ENCODE measurements at places on chromosomes 4 and X.

GRCh38 chr4:71367546-71367945 lies 28.7 kb downstream of the SLC4A4 start:
- DNase-seq = no peak

DNA sequence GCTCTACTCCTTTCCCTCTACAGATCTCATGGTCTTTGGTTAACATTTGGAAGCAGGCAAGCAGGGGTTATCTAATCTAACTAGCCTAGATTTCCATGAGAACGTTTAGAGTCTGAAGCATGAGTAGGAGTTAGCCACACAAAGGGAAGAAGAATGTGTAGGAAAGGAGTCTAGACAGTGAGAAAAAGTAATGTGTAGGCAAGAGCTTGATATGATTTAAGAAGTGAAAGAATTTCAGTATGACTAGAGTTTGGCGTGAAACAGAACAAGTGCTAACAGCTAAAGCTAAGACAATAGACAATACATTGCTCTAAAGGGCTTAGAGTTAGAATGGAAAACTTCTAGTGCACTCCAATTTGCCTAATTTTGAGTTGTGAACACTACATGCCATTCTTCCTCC lies 10.8 kb downstream of the CXCL8 start:
- DNase-seq = no peak

- DNase-seq = no peak
Observed at GRCh38 chrX:136130931-136131833, 16.2 kb upstream of the FHL1 start.

GRCh38 chr4:145732001-145732815 lies 52.3 kb downstream of the C4orf51 start:
- no peak for DNase-seq

GRCh38 chr4:86890790-86891189 lies 1.4 kb downstream of the C4orf36 start:
- no peak for DNase-seq

- DNase-seq = no peak
Observed at GRCh38 chrX:40818236-40818635, 82.9 kb upstream of the MED14 start.

DNA sequence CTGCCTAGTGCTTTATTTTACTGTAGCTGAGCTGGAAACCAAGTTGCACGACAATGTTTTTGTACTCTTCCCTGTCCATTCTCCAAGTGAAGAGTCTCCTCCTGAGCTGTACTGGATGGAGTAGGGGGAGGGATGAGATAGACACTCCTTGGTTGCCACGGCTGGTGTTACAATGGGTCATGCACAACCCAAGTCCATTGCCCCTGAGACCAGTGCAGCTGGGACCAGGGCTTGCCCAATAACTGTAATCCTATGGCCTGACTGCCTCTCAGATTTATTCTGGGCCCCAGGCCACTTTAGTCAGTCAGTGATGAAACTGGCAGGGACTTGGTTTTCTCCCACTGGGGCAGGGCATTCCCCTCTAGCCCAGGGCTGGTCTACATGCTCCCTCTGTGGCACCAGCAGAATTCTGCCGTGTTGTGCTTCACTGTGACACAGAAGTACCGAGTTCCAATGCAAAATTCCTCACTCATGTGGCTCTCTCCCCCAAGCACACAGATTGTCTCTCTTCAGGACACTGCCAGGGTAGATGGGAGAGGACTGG lies 203.3 kb upstream of the PCDH18 start:
- no peak for DNase-seq

DNA sequence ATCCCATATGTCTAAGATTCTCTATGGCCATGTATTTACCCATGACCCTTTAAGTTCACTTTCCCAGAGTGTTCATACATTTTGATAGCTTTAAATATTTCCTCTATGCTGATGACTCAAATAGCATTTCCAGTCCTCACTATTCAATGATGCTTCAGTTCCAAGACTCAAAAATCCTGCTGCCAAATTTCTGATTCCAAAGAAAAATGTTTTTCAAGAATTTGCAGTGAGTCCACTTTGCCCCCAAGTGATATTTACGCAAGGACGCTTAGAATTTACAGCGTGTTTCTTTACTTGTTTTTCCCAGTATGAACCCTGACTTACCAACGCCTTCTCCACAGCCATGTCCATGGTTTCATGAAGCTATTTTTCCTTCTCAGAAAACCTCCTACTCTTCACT lies 127.9 kb upstream of the PCDH18 start:
- DNase-seq = no peak

- no peak for DNase-seq
Observed at GRCh38 chr4:55808632-55809031, 11.0 kb upstream of the EXOC1L start.

GRCh38 chr4:180953572-180953971 lies 1289.6 kb upstream of the TENM3 start:
- no peak for DNase-seq

DNA sequence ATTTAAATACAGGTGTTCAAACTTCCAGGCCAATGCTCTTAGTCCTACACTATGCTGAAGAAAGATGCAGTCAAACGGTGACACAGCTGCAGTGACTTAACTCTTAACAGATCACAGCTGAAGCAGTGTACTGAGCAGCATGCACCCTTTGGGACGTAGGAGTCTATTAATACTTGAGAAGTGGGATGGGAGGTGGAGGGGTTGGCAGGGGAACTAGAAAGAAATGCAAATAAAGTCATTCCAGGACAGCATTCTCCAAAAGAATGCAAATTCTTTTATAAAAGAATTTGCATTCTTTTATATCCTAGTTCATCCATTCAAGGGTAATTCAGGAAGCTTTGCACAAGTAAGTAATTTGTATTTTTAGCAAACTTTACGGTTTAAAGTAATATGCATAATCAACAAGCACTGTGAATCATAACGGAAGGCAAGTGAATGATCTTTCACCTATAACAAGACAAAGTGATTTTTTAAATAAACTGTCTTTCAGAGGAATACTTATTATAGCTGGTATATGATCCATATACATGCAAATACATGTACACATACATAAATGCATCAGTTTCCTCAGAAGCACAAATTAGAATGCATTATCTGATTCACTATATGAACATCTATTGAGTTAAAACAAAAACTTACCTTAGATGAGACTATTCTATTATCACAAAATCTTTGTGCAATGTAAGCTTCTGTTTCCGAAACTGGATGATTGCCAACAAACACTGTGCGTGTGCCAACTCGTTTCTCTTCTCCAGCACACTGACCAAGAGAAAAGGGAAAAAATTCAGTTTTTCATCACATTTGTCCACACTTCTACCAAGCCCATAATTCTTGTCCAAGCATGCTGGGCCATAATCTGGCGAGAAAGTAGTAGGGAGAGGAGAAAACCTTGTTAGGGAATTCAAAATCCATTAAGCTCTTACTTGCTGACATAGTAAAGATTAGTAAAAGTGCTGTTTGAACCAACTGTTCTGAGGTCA lies 106.5 kb downstream of the ATP11C start:
- DNase-seq = no peak

GRCh38 chr4:127182687-127183086 lies 450.1 kb upstream of the INTU start:
- no peak for DNase-seq

- no peak for DNase-seq
Observed at GRCh38 chr4:137664046-137664387, 131.7 kb upstream of the PCDH18 start.

GRCh38 chr4:148539387-148539786 lies 97.2 kb upstream of the NR3C2 start:
- no peak for DNase-seq

DNA sequence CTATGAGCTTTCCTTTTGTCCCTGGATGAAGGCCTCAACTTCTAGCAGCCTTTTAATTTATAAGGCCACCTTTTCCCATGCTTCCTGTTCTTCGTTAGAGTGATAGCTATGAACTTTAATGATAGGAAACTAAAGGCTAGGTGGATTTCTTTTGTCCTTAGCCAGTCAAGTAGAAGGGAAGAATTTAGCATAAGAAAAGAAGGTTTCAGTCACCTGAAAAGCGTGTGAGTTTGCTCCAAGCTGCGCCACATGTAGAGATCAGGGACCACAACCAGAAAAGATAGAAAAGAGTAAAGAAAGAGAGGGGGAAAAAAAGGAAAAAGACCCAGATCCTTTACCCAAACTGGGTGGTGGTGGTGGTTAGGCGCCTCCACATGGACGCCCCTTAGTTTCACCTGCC lies 28.6 kb downstream of the LUZP4 start:
- no peak for DNase-seq

DNA sequence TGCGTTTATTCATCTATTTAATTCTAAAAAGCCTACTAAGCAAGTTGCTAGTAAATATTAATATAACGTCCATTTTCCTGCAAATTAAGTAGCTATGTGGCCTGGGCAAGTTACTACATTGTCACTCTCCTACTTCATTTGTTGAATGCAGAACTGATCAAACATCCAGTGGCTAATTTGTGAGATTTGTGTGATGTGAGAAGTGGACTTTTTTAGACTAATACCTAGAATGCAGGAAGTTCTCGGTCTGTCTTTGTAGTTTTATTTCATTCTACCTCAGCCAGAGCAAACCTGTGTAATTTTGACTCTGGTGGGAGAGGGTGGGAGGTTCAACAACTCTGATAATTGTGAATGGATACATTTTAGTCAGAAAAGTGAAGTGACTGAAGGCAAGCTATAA lies 840 bp downstream of the GUF1 start:
- no peak for DNase-seq

GRCh38 chr4:138097912-138098600 lies 144.1 kb downstream of the SLC7A11 start:
- no peak for DNase-seq

DNA sequence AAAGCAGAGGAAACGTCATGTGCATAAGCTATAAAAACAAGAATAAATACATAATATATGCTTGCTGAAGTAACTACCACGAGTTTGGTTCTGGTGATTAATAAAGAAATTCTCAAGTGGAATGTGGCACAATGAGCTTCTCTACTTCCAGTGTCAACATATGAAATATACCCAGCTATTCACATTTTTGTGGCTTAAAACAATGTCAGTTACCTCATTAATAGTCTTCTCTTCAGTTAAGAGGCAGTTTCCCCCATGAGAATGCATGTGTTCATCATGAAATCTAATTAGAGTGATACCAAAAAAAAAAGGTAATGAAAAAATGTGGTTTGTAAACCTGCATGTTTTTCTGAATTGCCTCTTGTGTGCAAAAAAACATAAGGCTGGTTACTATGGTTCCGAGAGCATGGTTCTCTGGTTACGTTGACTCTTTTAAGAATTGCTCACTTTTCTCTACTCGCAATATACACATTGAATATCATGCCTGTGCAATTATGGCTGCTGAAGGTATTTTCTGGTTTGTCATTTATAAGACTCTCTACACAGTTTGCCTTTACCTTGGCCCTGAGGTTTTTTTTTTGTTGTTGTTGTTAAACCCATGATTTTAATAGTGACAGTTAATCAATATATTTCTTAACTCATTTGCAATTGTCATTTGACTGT lies 108.2 kb downstream of the PCDH7 start:
- no peak for DNase-seq

DNA sequence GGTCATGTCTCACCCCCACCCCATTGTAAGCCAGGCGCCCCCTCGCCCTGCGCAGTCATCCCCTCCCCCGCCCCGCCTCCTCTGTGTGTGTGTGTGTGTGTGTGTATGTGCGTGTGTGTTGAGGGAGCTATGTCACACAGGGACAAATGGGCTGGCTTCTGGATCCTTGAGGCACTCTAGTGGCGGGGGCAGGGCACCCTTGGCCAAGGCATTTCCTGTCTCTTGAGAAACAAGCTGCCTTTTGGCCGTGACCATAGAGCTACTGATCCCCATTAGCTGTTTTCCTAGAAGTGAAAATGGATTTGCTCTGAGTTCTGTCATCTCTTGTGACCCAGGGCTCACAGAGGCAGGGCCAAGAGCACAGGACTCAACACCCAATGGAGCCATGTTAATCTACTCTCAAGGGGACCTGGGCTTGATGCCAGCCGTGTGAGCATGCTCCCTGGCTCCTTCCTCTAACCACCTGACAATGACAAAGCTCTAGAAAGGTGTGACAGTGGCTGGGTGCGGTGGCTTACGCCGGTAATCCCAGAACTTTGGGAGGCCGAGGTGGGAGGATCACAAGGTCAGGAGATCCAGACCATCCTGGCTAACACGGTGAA lies 162.5 kb upstream of the BCOR start:
- DNase-seq = no peak

DNA sequence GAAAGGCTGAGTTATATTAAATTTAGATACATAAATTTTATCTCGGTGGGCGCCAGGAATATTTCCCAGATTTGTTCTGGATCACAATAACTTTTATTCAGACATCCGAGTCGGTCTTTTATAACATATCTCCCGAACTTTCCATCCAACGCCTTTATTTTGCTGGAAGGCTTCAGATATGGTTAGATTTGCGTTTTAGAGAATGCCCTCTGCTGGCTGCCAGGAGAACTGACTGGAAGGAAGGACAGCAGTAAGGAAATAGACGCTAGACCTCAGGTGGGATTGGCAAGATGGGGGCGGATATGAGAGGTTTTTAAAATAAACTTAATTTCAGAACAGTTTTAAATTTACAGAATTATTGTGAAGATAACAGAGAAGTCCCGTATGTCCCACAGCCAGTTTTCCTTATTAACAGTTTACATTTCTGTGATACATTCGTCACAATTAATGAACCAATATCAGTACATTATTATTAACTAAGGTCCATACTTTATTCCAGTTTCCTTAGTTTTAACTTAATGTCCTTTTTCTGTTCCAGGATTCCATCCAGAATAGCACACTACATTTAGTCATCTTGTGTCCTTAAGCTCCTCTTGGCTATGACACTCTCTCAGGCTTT lies 4.6 kb upstream of the KANTR start:
- DNase-seq = peak; percentile 36

- DNase-seq = no peak
Observed at GRCh38 chr4:161629694-161630441, 533.9 kb downstream of the FSTL5 start.

DNA sequence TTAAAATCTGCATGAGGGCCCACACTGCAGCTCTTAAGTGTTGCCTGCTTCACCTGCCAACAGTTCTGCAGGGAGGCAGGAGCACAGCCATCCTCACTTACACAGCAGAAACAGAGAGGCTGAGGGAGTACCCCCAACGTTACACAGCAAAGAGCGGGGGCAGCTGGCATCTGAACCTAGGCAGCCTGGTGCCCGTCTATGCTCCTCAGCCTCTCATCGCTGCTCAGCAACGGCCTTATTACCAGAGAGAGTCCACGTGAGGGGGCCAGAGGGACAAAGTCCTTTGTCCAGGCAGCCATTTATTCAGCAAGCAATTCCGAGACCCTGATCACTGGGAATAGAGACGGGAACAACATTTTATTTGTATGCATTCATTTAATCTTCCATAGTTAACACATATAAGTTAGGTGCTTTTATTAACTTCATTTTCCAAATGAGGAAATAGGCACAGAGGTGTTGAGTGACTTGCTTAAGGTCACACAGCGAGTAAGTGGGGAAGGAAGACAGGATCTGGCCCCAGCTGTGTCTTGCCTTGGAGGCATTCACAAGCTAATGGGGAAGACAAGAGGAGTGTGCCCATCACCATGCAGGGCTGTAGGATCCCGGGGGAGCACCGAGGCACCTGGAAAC lies 52.2 kb upstream of the SORCS2 start:
- no peak for DNase-seq

DNA sequence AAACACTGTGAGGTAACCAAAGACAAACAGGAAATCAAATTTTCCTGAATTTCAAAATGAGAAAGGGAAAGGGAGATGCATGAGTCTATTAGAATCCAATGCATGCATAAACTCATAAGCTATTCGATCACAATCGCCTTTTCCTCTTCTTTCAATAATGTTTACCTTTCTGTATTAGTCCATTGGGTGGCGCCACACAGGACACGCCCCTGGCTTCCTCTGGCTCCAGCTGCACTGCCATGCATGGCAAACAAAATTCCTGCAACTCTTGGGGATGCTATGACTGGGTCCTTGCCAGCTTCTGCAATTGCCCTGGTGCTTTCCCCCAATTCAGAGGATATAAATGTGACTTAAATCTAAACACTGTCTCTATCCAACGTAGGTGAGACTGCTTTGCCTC lies 424.5 kb upstream of the PCDH7 start:
- no peak for DNase-seq

All from stimulated activated CD4-positive, alpha-beta T cell treated with anti-CD3 and anti-CD28 coated beads, Interleukin-2, amount 100 ng/mL, for 24 hours (primary cell).